ENCODE measurements at places on chromosomes 16 and 17.
A peak's percentile ranks its signal among the peaks of the same experiment; 100 is the strongest.

DNA sequence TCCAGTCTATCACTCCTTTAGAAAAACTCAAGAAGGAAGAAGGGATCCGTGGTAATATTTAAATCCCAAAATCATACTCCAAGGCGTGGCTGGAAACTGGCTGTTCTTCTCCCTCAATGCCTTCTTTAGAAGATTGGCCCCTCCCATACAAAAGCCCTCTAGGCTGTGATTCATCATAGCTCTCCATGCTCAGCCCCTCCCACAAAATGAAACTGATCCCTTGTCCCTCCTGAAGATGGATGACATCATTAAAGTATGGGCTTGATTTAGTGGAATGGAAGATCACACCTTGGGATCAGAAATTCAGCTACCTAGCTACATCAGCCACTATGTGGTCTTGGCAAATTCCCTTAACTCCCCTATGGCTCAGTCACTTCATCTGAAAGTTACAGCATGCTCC lies 4.1 kb downstream of the GRIN2A start:
- no peak for DNase-seq

DNA sequence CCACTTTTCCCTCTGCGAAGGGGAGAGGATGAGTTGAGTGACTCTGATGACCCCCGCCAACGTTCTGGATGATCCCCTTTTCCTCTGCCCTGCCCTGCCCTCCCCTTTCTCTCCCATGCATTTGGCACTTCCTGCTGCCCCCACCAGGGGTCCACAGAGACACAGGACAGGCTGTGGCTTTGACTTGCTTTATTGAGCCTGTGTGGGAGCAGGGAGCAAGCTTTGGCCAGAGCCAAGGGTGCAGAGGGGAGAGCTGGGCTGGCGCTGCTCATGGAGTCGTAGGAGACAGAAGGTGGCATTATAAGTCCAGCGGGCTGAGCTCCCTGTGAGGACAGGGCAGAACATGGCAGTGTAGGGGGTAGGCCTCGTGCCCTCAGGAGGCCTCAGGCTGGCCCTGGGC lies 1.6 kb downstream of the PPY start:
- DNase-seq: no peak

DNA sequence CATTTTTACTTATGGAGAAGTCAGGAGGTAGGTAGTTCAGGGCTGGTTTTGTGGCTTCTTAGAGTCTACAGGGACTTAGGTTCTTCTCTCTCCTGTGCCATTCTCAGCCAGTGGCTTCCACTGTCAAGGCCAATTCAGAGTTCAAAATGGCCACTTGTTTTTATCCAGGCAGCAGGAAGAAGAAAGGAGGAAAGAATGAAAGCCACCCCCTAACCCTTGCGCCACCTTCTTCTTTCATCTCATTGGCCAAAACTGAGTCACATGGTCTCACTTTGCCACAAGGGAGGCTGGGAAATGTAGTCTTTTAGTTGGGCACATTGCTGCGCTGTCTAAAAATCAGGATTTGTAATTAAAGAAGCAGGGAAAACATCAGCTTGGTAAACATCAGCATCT lies 60.8 kb upstream of the MED9 start:
- no peak for DNase-seq

DNA sequence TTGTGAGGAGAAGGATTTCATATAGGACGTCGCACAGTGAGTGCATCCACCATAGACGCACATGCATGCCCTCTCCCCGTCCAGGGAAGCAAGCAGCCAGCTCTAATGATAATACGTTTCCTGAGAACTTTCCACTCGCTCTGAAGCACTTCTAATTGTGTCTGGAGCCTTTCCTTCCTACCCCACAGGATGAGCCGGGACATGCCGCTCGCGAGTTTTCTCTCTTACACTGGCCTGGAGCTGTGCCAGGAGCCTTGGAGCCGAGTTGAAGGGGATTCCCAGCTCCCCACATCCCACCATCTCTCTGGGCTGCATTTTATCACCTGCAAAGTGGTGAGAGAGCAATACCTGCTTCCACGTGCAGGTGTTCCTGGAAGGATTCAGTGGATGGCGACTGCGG lies 368.1 kb downstream of the C16orf95 start:
- no peak for DNase-seq

- no peak for DNase-seq
Observed at GRCh38 chr16:81004646-81005353, 1.9 kb downstream of the CMC2 start.

- DNase-seq: no peak
Observed at GRCh38 chr17:3907483-3908216, 8.6 kb downstream of the P2RX1 start.

- no peak for DNase-seq
Observed at GRCh38 chr17:35166526-35166925, 18.9 kb downstream of the UNC45B start.

DNA sequence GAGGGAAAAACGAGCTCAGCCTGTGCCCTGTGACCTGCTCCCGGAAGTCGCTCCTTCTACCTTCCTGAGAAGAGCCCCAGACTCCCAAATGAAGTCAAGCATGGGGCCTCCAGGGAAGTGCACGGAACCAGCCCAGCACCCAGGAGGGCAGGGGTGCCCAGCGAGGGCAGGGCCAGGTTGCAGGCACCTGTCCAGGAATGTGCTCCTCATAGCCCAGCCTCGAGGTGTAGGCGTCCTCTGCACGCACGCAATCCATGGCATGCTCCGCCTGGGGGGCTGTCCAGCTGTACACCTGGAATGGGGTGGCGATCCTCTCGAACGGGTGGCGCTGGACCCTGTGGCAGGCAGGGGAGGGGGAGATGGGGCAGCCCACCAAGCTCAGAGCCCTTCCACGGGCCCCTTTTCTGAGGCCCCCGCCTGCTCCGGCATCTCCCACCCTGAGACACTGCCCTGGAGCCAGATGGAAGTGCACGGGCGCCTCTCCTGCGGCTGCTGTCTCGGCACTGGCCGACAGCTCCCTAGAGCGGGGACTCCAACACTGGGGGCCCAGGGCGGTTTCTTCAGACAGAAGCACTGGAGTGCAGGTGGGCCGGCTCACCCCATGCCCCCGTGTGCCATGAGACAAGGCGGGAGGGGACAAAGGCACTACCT lies 10.9 kb downstream of the CLUH start:
- DNase-seq: no peak

DNA sequence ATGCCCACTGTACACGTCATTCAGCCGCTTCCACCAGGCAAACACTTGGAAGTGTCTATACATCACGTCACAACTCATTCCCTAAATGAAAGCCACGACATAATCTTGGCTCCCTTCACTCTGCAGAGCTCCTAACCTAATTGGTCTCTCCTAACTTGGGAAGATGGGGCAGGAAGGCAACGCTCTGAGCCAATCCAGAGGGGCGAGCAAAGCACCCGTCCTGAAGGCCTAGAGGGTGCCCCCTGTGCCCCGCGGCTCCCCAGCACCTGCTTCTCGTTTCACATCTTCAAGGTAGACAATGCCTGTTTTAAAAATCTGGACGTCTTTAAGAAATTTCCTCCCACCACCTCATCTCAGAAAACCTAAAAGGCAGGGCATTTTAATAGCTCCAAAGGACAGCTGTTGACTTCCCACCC lies 1.0 kb downstream of the CSNK2A2 start:
- DNase-seq: no peak

- DNase-seq: no peak
Observed at GRCh38 chr17:40317345-40317873, 8.4 kb downstream of the RARA start.

GRCh38 chr17:80163336-80163735 lies 6.5 kb upstream of the CARD14 start:
- DNase-seq: no peak

GRCh38 chr17:31328160-31328535 lies 6.7 kb upstream of the EVI2A start:
- no peak for DNase-seq

DNA sequence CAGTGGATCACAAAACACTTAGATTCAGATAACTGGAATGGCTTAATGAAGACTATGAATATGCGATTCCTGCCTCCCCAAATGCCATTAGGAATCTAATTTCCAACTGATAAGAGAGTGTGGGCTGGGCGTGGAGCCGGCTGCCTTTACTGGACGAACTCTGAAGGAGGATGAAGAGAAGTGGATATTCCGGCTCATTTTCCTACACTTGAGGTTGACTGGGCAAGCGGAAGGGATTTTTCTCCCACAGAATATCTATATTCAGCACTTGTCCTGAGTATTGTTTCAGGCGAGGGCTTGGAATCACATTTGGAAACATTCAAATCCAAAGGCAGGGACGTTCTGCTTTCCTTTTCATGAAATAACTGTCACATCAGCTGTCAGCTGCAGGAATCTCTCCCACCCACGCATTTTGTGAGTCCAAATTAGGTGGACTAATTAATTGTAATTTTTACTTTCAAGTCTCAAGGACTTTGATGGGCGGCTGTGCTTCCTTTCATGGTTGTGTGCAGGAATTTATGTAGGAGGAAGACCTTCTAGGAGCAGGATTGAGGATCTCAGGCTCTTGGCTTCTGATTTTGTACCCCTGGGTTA lies 138.5 kb downstream of the PITPNC1 start:
- no peak for DNase-seq

DNA sequence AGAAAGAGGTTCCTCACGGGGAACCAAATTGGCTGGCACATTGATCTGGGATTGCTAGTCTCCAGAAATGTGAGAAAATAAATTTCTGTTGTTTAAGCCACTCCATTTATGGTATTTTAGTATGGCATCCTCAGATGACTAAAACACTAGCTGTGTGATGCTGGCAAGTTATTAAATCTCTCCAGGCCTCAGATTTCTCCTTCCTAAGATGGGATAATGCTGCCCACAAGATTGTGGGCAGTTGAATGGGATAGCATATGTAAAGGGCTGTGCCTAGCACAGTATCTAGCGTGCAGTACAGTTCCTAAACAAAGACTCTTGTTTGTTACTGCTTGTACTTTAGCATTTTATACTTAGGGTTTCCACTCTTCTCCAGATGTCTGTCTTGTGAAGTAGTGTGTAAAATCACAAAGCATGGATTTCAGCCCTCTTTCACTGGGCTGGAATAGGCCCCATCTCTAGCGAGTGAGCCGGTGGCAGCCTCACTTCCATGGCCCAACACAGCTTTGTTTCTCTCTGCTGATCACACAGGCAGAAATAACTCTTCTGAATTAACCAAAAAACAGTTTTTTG lies 38.2 kb upstream of the PHAF1 start:
- no peak for DNase-seq

GRCh38 chr16:15427648-15428239 lies 6.6 kb upstream of the BMERB1 start:
- peak; percentile 36 for DNase-seq

GRCh38 chr17:81239714-81240555 lies 817 bp downstream of the NDUFAF8 start:
- peak; percentile 32 for DNase-seq

- DNase-seq: no peak
Observed at GRCh38 chr17:58231641-58232040, 6.7 kb upstream of the LPO start.

DNA sequence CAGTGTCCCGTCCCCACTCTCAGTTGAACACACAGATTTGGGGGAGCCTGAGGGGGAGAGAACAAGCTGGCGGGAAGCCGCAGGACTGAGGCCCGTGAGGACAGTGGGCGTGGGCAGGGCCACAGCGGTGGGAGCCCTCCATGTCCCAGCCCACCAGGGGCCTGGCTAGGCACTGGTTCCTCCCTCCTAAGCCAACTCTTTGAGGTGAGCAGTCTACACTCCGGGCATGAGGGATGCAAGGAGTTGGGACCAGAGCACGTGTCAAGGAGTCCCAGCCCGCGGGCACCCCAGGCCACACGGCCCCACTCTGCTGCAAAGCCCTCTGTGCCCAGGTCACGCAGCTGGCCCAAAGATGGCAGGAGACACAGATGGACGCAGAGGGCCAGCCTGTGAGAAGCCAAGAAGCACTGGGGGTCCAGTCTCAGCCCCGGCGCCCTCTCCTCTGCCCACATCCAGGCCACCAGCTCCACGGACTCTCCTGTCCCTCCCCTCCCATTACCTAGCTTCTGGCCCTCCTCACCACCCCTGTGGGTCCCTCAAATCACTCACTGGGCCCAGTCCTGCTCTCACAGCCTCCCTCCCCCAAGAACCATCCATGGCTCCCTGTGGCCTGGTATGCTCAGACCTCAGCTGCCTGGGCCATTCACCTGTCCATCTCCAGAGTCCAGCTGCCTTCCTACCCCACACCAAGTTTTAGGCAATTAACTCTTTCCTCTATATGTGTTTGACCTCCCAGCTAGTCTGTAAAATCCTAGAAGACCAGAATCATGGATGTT lies 206.5 kb downstream of the RBFOX3 start:
- DNase-seq: no peak

- DNase-seq: no peak
Observed at GRCh38 chr16:57590654-57591085, 37.8 kb upstream of the ADGRG1 start.

GRCh38 chr17:29048440-29049368 lies 5.8 kb downstream of the PIPOX start:
- no peak for DNase-seq
